ENCODE measurements at places on chromosomes 1 and 21. TPM values are rescaled to one million over a fixed set of nuclear protein-coding genes. Genes with fewer than 3 reads are reported as not detected.

DNA sequence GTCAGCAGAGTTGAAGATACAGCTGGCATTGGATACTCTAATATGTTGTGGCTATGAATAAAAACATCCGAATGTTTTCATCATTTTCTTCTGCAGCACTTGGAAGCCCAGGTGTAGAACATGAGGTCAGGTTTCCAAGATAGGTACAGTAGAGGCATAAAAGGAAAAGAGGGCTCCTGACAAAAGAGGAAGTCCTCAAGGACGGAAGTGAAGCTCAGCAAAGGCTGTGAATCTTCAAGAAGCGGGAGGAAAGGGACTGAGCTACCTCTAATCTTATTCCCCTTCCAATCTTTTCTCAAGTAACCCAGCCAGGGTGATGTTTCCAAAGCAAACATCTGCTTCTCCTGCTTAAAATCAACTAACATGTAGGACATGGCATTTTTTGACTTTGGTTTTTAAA lies 4.4 kb upstream of the PIK3C2B start:
- DNase-seq = no peak

DNA sequence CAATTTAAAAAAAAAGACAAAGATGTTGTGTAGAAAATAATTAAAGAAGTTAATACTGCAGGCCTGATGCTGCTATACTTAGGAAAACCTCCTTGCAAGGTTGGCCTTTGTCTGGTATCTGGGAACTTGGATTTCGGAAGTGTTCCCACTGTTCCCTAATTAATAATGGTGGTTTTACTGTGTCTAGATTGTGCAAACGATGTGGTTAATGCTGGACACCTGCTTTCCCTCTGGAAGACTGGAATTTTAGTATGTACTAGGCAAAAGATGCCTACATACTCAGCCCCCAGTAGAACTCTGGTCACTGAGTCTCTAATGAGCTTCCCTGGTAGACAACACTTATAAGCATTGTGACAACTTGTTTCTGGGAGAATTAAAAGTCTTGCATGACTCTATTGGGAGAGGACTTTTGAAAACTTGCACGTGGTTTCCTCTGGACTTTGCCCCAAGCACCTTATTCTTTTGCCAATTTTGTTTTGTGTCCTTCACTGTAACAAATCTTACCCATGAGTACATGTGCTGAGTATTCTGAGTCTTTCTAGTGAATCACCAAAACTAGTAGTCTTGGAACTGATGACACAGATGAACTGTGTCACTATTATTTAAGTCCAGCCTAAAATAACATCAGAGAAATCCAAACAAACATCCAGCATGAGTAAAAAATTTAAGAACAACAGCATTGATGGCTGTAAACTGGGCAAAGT lies 40.4 kb downstream of the LIN9 start:
- DNase-seq = peak; percentile 17

- no peak for DNase-seq
Measured at GRCh38 chr1:29195881-29196291, 14.2 kb upstream of the SRSF4 start.

- no peak for DNase-seq
Measured at GRCh38 chr1:151175863-151176262, at the start of gene TMOD4. Gene TMOD4, minus strand, starts transcription at chr1:151175981. Its CDS starts 1,106 bp downstream, at chr1:151174875.

DNA sequence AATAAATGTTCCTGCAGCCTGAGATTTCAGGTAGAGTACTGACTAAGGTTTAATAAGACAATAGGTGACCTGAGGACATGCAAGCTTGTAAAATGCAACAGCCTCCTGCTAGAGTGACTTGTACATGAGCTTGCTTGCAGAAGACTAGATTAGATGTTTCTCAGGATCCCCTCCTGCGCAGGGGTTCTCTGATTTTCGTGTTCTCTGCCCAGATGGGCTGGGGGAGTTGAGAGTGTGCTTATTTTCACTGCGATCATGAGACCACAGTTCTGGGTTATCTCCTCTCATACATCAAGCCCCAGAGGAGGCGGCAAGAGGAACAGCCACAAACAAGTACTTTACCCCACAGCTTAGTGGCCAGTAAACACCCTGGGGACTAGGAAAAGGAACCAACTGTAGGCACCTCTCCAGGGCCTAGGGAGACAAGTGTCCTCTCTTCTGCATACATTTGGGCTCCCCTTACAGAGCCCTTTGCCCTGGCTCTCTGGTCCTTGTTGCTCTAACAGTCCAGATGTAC lies 8.0 kb downstream of the TMEM81 start:
- DNase-seq = no peak

DNA sequence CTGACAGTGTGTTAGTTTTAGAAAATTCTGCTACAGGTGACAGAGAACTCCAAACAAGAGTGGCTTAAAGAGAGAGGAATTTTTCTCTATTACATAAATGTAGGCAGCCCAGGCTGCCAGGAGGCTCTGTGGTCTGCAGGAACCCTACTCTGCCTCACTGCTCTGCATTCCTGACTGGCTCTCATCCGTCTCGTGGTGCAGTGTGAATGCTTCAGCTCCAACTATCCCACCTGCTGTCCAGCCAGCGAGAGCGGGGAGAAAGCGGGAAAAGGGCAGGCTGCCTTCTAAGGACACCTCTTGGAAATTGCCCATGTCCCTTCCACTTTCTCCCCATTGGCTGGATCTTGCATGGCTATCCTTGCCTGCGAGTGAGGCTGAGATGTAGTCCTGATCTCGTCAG lies 131.3 kb downstream of the PEX14 start:
- DNase-seq = no peak

DNA sequence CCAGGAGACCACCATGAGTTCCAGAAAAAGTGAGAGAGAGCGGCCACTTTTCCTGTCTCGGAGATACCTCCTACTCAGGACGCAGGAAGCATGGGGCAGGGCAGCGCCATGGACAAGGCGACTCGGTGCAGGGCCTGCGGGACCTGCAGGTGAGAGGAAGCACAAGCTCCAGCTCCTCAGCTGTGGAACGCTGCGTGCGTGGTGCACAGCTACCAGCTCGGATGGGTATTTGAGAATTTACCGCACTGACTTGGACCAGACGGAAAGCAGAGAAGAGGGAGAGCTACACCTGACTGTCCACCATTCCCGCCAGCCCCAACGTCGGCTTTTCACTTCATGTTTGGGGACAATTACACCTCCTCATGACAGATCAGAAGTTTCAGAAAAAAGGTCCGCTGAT lies 8.2 kb upstream of the CDK11A start:
- DNase-seq = no peak

GRCh38 chr1:93678491-93678890 lies 3.1 kb downstream of the BCAR3 start:
- no peak for DNase-seq

DNA sequence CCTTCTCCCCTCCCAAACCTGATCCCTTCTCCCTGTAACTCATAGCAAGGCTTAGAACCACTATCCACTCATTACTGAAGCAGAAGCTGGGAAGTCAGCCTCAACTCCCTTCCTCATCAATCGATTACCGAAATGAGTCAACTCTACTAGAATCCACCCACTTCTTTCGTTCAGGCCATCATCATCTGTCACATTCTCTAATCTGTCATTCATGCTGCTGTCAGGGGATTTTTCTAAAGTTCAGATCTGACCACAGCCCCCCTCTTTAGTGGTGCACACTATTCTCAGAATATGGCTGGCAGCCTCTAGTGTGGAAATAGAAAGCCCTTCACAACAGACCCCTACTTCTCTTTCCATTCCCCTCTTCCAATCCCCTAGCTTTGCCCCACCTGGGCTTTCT lies 5.1 kb downstream of the NT5C1A start:
- DNase-seq = no peak

- DNase-seq = no peak
Measured at GRCh38 chr1:58710190-58711085, 10.6 kb upstream of the MYSM1 start.

GRCh38 chr1:80640978-80641377 lies 1159.8 kb upstream of the ADGRL2 start:
- no peak for DNase-seq

DNA sequence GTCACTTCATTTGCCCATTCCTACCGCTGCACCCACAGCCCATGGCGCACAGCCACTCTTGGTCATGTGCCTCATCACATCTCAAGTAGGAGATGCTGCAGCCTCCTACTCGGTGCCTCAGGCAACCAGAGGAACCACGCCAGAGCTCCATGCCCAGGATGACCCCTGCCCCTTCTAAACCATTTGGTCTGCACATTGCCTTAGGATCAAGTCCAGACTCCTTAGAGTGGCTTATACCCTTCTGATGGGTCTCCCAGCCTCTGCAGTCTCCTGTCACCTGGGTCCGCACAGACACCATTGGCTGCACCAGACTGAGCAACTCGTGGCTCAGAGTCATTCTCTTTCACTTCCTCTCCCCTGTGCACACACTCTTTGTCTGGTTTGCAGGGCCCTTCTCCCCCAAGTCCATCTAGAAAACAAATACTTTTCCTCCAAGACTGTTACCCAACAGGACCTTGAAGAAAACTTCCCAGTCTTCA lies 2.2 kb upstream of the ADORA3 start:
- no peak for DNase-seq

DNA sequence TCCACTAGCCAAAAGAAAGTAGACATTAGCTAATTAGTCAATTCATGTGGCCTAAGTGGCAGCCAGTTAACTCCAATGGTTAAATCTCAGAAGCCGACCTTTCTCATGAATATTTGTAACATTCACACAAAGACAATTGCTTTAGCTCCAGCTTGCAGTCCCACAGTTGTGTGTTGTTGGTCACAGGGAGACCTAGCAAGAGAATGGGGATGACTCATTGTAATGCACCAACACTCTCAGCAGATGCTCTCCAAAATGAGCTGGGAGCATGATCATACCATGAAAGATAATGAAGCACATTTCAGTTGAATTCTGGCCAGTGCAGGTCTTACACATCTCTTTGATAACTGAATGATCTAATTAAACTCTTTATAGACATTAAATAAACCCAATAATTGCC lies 160.4 kb downstream of the HLX start:
- DNase-seq = no peak

GRCh38 chr1:224213438-224214119 lies 30.5 kb downstream of the DEGS1 start:
- DNase-seq = no peak

Gene CLIC6
- 18.2 TPM for polyA plus RNA-seq

Gene UBAP2L
- 143 TPM for polyA plus RNA-seq

Gene PTPN22
- 3.6 TPM for polyA plus RNA-seq

Gene OTUD7B
- polyA plus RNA-seq = 16.9 TPM

Measured in large intestine (tissue), 12 donors.